Thoracic aorta (tissue), 2 donors: ENCODE measurements at places on chromosomes 16 and 17. TPM values are rescaled to one million over a fixed set of nuclear protein-coding genes. Genes with fewer than 3 reads are reported as not detected.

ZNF597 gene
- total RNA-seq, result 6.2 TPM

DNA sequence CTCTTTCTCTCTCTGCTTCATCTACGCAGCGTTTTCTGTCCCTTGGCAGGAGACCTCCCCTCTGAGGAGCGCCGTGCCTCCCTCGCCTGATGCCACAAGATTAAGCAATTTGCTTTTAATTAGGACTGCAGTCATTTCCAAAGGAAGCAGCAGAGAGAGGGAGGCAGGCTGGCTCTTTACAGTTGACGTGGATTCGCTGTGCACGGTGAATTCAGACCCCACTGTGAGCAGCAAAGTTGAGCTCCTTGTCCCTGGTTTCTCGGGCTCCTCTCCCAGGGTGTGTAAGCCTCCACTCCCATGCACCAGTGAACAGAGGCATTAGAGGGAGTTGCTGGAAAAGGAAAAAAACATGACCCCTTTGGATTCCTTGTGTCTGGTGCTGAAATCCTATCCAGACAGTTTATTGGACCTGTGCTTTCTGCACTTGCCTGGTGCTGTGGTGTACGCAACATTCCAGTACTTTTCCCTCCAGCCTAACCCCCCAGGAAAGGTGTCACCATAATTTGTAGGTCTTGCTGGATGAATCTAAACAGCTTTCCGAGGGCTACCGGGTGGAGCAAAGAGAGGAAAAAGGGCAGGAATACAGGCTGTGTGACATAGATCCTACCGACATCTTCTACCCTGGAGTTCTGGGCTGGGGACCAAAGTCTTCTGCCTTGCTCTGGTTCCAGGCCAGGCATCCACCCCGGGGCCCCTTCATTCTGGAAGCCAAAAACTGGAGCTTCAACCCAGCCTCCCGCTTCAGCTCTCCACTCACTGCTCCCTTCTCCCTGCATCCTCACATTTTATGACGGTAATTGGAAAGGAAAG is 171.0 kb downstream of the MAF start:
- DNase-seq, result no peak

DNA sequence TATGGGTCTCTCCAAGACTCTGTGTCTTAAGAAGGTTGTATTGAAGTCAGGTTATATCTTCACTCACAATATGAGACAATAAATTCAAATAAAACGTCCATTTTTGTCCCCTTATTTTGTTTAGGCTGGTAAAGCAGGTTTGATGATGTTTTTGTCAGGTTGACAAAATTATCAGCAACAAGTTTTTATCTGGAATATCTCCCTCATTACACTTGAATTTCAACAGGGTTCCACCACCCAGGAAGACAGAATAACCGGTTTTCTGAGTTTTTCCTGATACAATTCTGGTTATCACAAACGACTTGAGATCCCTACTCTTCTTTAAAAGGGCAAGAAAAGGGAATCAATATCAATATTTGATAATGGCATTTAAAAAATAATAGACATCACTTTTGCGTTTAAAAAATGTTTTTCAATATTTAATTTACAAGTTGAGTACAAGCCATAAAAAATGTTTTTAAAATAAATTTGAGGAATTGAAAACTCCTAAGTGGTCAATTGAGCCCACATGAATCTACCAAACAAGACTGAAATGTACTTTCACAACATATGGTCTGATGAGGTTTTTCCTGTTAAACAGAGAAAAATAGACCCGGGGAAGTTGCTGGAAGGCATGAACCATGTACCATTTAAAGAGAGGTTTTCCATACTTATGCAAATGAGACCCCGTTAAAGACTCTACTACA is 1.4 kb upstream of the ATP6V0A1 start:
- no peak for DNase-seq

GRCh38 chr16:79439901-79440300 is 160.6 kb downstream of the MAF start:
- DNase-seq, result no peak

DNA sequence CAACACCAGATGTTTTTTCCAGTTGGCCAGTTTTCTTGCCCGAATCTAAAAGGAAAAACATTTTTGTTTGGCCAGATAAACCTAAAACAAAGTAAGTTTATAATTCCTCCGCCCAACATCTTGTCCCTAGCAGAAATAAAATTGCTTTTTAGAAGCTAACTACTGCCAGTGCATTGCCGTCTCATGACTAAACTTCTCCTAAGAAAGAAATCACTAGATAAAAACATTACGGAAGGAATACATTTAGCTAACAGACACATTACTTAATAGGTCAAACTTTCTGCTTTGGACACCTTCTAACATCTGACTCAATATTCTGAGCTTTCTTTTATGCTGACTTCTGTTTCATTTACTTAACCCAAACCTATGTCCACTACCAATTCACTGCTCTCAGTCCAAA is 36.2 kb downstream of the FBXL20 start:
- DNase-seq, result no peak

DNA sequence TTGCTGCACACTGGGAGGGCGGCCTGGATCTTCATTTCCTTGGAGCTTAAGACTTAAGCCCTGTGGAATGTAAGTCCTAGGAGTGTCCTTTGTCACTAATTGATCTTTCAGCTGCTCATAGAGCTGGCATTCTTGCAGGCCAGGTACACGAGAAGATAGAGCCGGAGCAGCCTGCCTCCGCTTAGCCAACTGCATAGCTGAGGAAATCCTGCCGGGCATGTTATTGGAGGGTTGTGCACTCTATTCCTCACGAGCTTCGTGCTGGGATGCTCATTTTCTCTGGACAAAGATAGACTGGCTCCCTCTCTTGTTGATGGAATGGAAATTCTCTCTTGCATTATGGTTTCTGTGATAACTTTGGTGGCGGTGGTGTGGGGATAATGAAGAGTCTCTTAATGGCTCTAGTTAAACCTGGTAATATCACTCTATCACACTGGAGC is 76.9 kb downstream of the RPA1 start:
- DNase-seq, result no peak

GRCh38 chr17:47949946-47950345 is 7.7 kb downstream of the PRR15L start:
- DNase-seq, result no peak
